ENCODE measurements at places on chromosomes 12 and 14.
A peak's percentile ranks its signal among the peaks of the same experiment; 100 is the strongest.

GRCh38 chr14:79375356-79375755 lies 835.9 kb downstream of the DIO2 start:
- no peak for DNase-seq

DNA sequence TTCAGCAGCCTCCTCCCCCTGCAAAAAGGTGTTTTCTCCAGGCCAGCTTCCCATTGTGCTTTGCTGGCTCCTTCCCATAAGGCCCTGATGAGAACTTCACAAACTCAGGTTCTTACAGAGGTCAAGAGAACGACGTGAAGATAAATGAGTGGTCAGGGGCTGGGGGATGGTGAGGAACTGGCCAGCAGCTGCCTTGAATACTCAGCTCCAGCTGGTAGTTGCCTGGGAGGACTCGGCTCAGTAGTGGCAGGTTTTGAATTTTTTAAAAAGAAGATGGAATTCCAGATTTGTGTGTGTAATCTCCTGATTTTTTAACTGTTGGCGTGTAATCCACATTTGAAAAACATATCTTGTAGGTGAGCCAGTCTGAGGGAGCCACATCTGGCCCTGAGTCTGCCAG lies 5.9 kb downstream of the DDX55 start:
- DNase-seq = no peak

- DNase-seq = no peak
Observed at GRCh38 chr14:68082698-68083291, 263.2 kb downstream of the RAD51B start.

DNA sequence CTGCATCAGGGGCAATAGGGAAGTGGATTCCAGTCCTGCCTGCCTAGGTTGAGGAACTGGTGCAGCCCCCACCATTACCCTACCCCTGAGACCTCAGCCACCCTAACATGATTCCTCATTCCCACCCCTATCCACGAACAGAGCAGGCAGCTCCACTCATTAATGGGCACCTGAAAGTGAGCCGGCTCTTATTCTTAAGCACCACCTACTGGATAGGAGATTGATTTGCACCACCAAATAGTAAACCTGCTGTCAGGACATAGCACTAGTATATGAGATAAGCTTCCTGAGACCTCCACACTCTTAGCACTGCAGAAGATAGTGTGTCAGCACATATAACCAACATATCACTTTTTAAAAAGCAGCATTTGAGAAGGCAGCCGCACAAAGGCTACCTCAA lies 573.2 kb downstream of the SOX5 start:
- DNase-seq = no peak

- DNase-seq = peak; percentile 60
Observed at GRCh38 chr14:73221945-73222344, 15.4 kb upstream of the PAPLN start.

DNA sequence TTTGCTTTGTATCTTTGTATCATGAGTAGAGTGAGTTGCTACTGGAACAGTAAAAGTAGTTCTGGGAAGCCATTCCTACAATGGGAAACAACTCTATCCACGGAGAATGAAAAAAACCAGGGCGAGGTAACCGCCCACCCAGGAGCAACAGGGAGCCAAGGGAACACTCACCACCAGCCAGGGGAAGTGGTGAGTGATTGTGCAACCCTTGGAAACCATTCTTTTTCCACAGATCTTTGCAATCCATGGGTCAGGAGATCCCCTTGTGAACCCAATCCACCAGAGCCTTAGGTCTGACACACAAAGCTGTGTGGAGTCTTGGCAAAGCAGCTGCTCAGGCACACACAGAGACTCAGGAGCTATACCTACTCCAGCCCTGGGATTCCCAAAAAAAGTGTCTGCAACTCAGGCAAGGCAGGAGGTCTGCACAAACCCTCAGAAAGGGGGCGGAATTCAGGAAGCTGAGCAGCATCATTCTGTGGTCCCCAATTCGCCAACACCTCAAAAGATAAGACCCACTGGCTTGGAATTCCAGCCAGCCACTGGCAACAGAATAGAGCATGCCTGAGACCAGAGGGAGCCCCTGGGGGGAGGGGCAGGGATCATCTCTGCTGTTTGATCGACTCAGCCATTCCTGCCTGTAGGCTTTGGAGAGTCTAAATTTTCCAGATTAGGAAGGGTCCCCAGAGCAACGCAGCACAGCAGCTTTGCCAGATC lies 52.1 kb upstream of the PPFIA2 start:
- DNase-seq = no peak

DNA sequence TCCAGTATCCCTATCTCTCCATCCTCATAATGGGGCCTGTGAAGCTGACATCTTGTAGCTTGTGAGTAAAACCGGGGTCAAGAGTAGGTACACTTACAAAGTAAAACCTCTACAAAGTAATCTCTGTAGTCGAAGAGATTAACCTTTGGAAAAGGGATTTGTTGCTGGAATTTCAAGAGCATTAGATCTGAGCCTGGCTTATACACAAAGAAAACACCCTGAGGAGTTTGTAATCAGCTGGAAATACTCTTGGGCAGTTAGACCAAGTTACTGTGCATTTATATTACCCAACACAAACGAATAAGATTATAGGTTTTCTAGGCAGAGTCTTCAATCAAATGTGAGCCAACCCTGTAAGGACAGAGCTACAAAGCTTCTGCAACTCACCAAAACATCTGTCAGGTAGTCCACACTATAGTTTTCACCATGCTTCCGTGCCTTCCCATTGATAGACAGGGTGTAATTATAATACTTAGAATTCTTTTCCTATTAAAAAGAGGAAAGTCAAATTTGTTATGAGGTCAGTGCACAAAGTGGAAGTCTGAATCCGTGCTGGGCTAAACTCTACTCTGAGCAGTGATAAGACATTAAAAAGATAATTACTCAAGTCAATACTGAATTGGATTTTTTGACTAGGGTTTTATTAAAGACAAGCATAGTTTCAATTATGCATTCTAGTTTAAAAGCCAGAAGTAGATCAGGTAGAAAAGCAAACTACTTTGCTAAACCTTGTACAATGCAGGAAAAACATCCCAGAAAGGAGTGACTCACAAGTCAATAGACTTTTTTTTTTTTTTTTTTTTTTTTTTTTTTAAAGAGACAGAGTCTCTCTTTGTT lies 14.6 kb downstream of the GNS start:
- peak; percentile 12 for DNase-seq

DNA sequence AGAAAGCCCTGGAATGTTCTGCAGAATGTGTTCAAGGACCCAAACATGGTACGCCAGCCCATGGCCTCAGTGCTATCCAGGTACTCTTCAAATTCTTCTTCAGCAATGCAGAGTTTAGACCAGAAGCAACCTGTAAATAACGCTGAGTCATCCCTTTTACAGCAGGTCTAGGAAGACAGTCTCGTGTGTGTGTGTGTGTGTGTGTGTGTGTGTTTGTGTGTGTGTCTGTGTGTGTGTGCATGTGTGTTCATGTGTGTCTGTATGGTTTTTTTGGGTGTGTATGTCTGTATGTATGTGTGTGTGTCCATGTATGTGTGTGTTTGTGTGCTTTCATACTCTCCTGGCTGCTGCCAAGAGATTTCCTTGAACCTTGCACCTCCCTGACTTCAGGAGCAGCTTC lies 60.1 kb upstream of the RFX4 start:
- DNase-seq = no peak

GRCh38 chr12:90575995-90576394 lies 379.0 kb downstream of the CCER1 start:
- DNase-seq = no peak

DNA sequence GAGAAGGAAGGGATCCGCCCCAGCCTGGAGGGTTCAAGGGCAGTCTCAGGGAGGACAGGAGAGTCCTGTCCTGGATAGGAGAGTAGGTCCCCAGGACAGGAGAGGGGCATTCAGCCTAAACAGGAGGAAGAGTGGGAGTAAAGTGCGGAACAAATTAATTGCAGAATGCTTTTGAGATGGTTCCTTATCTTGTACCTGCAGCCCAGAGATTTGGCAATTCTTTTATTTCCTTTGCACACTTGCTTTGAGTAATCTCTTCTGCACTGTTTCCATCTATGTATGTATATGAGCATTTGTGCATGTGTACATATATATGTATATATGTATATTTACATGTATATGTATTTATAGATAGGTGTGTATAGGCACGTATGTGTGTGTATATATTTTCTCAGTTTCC lies 22.7 kb downstream of the PLEK2 start:
- no peak for DNase-seq

- DNase-seq = peak; percentile 44
Observed at GRCh38 chr14:83172363-83172762, 1638.7 kb upstream of the SEL1L start.

GRCh38 chr14:67705211-67705610 lies 3.5 kb downstream of the RDH12 start:
- DNase-seq = no peak

All from fibroblast of skin of abdomen (primary cell).